Liver (tissue), 10 donors: ENCODE measurements at places on chromosomes 6 and 20.

DNA sequence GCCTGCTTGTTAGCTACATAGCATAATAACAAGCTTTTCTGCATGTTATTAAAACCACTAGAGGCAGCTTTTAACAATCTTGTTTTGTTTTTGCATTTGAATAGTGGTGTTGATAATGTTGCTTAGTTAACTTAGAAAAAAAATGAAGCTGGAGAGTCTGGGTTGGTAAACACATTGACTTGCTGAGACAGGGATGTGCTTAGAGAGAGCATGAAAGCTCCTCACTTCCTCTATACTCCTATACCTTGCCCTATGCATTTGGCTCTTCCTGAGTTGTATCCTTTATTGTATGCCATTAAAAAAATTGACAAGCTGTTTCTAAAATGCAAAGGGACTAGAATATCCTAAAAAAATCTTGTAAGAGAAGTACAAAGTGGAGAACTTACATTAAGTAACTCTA, 13.6 kb downstream of the FAM83B start:
- no peaks in the 10 kb centered on the region for H3K4me1 ChIP-seq
- no peak overlapping the region for H3K4me3 ChIP-seq
- no peak for DNase-seq

GRCh38 chr6:46983007-46983411, 59.1 kb downstream of the ADGRF1 start:
- H3K27me3 ChIP-seq: no peaks in the 10 kb centered on the region
- DNase-seq: no peak
- H3K36me3 ChIP-seq: no peaks in the 10 kb centered on the region
- no peak overlapping the region for H3K27ac ChIP-seq

GRCh38 chr6:42088101-42088591, 37.8 kb downstream of the TAF8 start:
- no peak for DNase-seq
- H3K36me3 ChIP-seq: no peaks in the 10 kb centered on the region
- no peaks in the 10 kb centered on the region for H3K4me1 ChIP-seq
- no peak overlapping the region for H3K27ac ChIP-seq
- no peak overlapping the region for H3K4me3 ChIP-seq

DNA sequence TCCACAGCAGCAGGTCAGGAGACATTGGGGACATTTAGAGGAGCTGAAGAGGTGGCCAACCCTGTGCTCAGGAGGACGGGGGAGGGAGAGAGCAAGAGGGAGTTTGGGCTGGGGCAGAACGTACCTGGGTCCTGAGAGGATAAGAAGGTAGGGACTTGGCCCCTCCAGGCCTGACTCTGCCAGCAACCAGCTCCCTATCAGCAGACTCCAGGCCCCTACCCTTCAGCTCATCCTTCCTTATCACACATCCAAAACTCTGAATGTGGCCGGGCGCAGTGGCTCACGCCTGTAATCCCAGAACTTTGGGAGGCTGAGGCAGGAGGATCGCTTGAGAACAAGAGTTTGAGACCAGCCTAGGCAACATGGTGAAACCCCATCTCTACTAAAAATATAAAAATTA, 5.0 kb downstream of the STMN3 start:
- H3K36me3 ChIP-seq: no peaks in the 10 kb centered on the region
- H3K27me3 ChIP-seq: no peaks in the 10 kb centered on the region
- H3K4me1 ChIP-seq: no peaks in the 10 kb centered on the region
- H3K27ac ChIP-seq: no peak overlapping the region

DNA sequence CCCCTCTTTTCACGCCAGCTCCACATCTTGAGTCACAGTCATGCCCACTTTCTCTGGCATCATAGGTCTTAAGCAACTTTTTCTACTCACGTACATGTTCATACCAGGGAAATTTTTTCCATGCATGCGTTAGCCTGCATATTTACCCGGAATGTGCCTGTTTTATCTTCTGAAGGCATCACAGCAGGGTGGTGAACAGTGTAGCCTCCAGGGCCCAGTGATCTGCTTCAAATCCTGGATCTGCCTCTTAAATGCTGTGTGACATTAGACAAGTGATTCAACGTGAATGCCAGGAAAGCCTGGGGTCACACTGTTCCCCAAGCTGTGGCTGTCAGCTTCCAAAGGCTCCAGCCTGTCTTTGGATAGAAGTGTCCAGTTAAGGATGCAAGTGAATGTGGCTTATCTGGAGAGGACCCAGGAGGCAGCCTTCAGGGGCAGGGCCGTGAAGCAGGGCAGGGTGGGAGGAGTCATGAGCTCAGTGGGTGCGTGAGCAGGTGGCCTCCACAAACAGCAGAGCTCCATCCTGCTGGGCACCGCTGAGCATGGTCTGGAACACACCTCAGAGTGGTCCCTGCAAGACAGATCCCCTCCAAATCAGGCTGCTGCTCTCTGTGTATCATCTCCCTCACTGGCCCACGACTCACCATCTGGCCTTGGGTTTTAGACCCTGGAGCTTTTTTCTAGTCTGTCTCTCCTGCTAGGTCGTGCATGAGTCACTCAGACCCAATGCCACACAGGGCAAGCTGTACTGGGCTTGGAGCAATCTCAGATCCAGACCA, 30.4 kb upstream of the CD93 start:
- peak overlapping the region; percentile 5 for H3K27ac ChIP-seq
- H3K4me3 ChIP-seq: no peak overlapping the region
- H3K27me3 ChIP-seq: no peaks in the 10 kb centered on the region

DNA sequence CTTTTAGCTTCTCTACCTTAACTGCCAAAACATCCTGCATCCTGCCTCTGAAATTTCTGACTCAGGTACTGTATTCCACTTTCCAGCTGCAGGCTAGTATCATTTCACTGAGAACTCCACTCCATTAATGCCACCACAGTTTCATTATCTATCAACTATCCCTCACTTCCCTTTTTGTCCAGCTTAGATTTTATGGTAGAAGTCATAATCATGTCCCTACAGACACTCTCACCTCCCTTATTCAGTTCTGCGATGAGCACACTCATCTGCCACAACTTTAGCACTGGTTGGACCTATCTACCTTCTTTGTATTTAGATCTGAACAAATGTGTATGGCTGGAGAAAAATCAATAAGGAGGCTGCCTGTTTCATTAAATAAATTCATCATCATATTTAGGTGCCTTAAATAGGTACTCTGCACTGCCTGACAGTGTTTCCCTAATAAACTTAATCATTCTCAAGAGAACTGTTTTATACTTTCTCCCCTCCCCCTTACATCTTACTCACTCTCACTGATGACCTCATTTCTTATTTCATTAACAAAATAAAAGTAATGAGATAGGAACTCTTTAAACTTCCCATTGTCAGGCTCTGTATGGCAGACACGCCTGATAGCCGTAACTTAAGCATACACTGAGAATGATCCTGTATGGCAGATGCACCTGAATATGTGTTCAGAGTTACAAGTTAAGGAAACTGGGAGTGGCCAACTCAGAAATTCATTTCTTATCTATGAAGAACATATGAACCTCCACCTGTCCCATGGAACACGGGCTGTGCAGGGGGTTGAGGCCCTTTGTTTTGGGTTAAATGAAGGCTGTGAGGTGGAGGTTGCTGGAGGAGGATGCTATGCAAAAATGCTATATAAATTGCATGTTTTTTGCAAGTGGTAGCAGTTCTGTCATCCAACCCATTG, 95.3 kb upstream of the MAN1A1 start:
- H3K4me1 ChIP-seq: peaks cover 2% of the 10 kb centered on the region
- no peak overlapping the region for H3K4me3 ChIP-seq
- H3K27me3 ChIP-seq: no peaks in the 10 kb centered on the region
- DNase-seq: no peak
- no peak overlapping the region for H3K27ac ChIP-seq

GRCh38 chr6:106685833-106686232, 56.5 kb downstream of the QRSL1 start:
- no peak overlapping the region for H3K4me3 ChIP-seq
- no peaks in the 10 kb centered on the region for H3K36me3 ChIP-seq
- DNase-seq: no peak
- no peak overlapping the region for H3K27ac ChIP-seq
- H3K4me1 ChIP-seq: no peaks in the 10 kb centered on the region

- H3K27me3 ChIP-seq: no peaks in the 10 kb centered on the region
- no peak overlapping the region for H3K27ac ChIP-seq
- DNase-seq: no peak
- no peaks in the 10 kb centered on the region for H3K36me3 ChIP-seq
- no peak overlapping the region for H3K4me3 ChIP-seq
Observed at GRCh38 chr20:40279390-40279789, 409.6 kb downstream of the MAFB start.

DNA sequence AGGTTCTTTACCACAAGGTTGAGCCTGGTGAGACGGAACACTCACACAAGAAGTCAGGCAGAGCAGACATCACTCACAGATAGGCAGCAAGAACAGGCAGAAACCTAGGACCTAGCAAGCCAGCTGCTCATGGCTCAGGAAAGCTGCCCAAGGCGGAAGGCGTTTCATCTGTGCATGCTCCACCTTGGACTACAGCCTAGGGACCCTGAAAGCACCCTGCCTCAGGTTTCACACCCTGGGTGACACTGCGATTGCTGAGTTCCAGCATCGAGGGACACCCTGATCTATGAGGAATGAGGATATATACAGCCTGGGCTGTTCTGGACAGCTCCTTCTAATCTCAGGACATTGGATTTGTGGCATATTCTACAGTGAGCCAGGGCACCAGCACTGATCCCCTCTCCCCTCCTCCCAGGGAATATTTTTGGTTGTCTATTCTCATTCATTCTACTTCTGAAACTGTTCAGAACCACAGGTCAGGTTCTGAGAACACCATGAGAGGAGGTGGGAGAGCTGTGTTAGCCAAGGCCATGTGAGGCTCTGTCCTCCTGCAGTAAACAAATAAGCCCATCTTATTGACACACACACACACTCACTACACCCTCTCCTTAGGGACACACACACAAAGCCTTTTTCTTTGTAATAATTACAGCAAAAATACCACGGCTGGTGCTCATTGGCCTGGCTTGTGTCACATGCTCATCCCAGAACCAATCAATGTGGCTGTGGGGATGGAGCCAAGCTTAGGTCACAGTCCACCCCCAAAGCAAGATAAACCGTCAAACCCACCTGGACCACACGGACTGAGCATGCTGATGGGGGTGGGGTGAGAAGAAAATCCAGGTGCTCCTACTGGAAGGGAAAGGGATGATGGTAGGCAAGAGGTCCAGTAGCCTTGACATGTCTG, 26.3 kb upstream of the PMEPA1 start:
- H3K4me3 ChIP-seq: no peak overlapping the region
- H3K27ac ChIP-seq: no peak overlapping the region
- peaks cover 3% of the 10 kb centered on the region for H3K27me3 ChIP-seq
- H3K4me1 ChIP-seq: no peaks in the 10 kb centered on the region
- H3K36me3 ChIP-seq: no peaks in the 10 kb centered on the region
- no peak for DNase-seq

DNA sequence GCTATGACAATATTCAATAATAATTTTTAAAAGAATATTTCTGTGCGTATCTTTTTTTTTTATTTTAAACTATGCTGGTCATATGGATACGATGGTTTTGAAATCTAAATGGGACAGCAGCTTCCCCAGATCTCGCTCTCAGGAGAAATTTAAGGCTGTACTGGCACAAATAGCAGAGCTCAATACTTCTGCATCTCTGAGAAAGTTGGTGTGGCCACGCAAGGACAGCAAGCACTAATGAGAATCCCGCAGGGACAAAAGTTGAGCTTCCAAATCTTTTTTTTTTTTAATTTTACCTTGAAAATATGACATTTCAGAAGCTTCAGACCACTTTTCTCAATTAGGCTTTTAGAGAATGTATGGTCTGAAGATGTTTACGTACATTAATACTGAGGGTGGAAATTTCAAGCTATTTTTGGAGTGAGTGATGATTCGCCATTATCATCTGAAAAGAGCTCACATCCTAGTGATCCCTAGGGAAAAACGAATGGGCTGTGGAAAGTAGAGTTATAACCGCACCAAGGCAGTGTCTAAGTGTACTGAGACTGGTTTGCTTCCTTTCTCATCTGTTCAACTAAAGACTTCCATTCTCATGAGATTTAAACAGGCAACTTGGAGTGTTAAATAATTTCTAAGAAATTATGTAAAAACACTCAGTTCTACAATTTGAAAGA, 840.0 kb downstream of the C6orf118 start:
- no peak for DNase-seq
- H3K36me3 ChIP-seq: no peaks in the 10 kb centered on the region
- H3K27ac ChIP-seq: no peak overlapping the region

- no peaks in the 10 kb centered on the region for H3K4me1 ChIP-seq
- no peak overlapping the region for H3K4me3 ChIP-seq
- H3K27ac ChIP-seq: no peak overlapping the region
- no peaks in the 10 kb centered on the region for H3K27me3 ChIP-seq
Observed at GRCh38 chr6:42378125-42378524, 73.6 kb downstream of the TRERF1 start.
